DMS79 (cell line): ENCODE measurements at places on chromosomes 1 and 21.

DNA sequence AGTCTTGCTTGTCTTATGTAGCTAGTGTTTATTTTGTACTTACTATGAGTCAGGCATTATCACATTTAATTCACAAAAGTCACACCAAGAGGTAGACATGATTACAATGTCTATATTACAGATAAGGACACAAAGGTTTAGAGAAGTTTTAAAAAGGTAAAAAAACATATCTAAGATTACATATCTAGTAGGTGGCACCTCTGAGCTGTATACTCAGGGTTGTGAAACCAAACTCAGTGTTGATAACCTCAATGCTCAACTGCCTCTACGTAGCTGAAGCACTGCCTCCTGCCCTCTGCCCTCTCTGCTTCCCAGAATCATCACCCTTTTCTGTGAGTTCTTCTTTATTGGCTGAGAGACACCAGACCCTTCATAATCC, 431.3 kb downstream of the DISC1 start:
- no peak for DNase-seq

- DNase-seq: peak; percentile 69
Measured at GRCh38 chr1:43666608-43667007, 16.7 kb downstream of the KDM4A start.

DNA sequence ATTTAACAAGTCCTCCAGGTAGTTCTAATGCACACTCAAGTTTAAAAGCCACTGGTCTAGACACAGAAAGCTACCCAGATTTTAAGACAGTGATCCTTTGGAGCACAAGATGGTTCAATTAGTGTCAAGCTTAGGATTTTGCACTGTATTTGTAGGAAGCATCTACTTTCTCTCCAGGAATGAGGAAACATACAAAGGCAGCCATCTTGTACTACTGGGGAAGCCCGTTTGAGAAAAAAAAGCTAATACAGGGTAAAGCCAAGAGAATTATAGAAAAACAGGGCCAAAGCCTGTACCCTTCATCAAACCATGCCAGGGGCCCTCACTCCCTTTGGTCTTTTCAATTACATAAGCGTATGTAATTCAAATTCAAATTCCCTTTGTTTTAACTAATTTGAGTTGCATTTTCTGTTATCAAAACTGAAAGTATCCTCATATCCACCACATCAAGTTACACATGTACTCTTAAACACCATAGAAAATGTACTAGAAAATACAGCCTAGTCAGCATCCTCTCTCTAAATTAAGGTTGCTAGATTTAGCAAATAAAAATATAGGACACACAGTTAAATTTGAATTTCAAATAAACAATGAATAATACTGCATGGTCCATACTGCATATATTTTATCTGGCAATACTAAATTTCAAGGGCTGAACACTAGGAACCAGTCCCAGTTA, 17.4 kb downstream of the PIK3R3 start:
- DNase-seq: no peak

GRCh38 chr1:5720936-5721335, 271.3 kb downstream of the NPHP4 start:
- DNase-seq: no peak

GRCh38 chr1:22651941-22652856, 837 bp upstream of the C1QB start:
- DNase-seq: no peak

DNA sequence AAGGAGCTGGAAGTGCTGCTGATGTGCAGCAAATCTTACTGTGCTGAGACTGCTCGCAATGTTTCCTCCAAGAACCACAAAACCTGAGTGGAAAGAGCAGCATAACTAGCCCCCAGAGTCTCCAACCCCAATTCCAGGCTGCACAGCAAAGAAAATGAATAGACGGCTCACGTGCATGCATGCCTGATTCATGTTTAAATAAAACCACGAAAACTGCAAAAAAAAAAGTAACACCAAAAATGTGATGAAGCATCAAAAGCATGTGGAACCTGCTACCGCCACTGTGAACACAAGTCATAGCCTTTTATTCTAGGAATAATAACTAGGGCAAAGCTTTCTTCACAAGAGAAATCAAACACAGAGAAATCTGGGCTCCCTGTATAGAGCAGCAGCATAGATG, 9.6 kb upstream of the TRNP1 start:
- no peak for DNase-seq

DNA sequence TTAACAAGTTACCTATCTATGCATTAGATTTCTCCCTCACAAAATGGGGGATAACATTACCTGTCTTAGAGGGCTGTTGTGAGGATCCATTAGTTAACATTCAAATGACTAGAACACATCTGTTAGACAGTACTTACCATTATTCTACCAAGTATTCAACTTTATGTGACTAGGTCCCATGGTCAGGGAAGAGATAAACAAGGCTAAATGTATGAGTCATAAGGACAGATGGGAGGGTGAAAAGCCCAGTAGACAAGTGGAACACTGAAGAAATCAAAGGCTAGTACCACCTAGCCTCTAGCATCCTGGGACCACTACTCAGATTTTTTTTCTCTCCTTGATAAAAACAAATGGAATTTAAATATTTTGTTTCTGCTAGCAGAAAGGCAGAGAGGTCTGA, 9.0 kb upstream of the VHLL start:
- DNase-seq: no peak
